ENCODE measurements at places on chromosomes 11 and 22.

DNA sequence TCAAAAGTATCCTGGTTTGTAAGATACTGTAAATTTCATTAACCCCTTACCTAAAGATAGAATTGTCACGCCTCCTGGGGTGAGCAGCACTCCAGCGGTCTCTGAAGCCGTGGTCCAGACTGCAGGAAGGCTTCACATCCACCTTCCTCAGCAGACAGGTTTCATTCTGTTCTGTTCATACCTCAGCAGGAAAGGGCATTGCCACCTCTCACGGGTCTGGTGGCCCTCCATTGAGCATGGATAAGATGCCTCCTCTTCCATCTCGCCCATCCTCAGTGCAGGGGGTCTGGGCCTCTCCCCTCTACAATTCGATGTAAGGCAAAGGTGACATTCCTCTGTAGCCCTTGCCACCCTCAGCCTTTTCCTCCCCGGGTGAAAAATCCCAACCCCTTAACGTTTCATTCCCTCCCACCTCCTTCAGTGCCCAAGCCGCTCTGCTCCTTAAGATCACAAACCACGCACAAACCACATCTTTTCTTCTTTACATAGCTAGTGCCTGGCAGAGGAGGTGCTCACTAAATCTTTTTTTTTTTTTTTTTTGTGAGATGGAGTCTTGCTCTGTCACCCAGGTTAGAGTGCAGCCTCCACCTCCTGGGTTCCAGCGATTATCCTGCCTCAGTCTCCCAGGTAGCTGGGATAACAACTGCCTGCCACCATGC, 28.5 kb downstream of the RPUSD4 start:
- no peak for DNase-seq

DNA sequence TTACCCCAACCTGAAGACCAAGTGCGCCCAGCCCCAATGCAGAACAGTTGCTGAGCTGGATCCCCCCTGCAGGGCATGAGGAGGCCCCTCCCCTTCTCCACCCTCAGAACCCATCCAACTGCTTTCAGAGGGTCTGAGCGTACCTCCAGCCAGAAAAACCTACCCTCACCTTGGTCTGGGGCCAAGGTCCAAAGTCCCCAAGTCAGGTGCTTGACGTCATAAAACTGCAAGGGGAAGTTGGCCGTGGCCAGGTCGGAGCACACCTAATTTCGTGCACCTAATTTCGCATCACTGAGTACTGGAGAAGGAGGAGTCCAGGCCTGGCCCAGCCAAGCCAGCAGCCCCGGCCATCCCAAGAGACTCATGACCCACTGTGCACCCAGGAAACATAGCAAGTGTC, 289.8 kb downstream of the CTTN start:
- no peak for DNase-seq

DNA sequence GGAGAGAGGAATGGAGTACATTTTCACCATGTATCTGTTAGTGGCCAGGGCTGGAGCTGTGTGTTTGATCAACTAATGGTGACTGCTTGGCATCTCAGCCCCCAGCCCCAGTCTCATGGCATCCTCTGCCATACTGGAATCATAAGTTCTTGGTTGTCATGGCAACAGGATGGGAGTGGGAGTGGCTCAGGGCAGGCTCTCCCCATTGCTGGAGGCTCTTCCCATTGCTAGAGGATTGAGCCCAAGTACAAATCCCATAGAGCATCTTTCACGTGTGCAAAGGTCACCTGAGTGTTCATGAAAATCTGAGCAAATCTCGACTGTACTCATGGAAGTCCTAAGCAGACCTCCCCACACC, 14.9 kb downstream of the DNAJB13 start:
- DNase-seq: no peak

- no peak for DNase-seq
Observed at GRCh38 chr11:62428871-62429560, 10.2 kb downstream of the SCGB1A1 start.

GRCh38 chr11:64020976-64021756, 14.6 kb upstream of the FLRT1 start:
- DNase-seq: no peak

- no peak for DNase-seq
Observed at GRCh38 chr11:132590554-132590953, 941.7 kb downstream of the OPCML start.
